ENCODE measurements at places on chromosomes 3 and 15.
A peak's percentile ranks its signal among the peaks of the same experiment; 100 is the strongest.

DNA sequence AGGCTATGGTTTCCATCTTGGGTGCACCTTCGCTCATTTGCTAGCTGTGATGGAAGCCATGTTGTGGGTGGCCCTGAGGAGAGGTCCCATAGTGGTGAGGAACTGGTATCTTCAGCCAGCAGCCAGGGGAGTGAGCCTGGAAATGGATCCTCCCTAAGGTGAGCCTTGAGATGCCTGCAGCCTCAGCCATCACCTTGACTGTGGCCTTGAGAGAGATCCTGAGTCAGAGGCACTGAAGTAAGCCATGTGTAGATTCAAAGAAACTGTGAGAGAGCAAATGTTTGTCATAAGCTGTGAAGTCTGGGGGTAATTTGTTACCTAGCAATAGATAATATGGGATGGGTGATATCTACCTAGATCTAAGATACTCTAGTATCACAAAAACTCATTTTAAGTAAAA lies 105.3 kb downstream of the SNRK start:
- DNase-seq, result no peak

DNA sequence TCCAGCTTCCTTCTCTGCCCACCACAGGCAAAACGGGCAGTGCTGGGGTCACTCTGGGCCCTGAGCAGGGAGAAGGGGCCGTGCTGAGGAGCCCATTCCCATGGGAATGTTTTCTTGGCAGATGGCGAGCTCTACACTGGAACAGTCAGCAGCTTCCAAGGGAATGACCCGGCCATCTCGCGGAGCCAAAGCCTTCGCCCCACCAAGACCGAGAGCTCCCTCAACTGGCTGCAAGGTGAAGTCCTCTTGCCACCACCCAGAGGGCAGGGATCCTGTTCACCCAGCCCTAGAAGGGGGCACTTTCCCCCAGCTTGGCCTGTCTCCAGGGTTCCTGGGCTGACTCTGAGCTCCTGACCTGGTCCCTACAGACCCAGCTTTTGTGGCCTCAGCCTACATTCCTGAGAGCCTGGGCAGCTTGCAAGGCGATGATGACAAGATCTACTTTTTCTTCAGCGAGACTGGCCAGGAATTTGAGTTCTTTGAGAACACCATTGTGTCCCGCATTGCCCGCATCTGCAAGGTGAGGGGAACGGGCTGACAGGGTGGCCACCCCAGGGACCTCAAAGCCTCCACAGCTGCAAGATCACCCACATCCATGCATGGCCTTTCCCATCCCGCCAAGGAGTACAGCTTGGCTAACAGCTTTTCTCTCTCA lies 12.4 kb downstream of the CIB1 start:
- DNase-seq, result peak; percentile 57

DNA sequence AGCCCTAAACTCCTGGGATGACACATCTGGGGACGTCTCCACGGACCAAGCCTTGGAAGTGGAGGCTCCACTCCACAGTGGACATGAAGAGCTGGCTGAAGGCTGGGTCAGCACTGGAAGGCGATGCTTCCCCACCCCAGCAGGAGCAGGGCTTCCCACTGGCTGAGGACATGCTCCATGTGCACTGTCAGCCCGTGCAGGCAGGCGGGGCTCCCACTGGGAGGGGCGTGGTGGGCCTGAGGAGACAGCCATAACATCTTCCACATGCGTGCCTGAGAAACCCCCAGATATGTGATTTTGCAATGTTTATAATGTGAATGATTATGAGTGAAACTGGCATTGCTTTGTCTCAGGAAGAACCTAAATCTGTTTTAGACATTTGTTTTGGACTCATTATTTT lies 231.3 kb downstream of the KLF13 start:
- no peak for DNase-seq

- no peak for DNase-seq
Measured at GRCh38 chr3:11172096-11172690, 17.9 kb downstream of the HRH1 start.

GRCh38 chr3:158863247-158863646 lies 61.4 kb downstream of the MFSD1 start:
- DNase-seq, result no peak

GRCh38 chr15:70633103-70633831 lies 130.1 kb downstream of the UACA start:
- DNase-seq, result no peak

GRCh38 chr3:66644549-66644948 lies 143.7 kb upstream of the LRIG1 start:
- DNase-seq, result no peak

DNA sequence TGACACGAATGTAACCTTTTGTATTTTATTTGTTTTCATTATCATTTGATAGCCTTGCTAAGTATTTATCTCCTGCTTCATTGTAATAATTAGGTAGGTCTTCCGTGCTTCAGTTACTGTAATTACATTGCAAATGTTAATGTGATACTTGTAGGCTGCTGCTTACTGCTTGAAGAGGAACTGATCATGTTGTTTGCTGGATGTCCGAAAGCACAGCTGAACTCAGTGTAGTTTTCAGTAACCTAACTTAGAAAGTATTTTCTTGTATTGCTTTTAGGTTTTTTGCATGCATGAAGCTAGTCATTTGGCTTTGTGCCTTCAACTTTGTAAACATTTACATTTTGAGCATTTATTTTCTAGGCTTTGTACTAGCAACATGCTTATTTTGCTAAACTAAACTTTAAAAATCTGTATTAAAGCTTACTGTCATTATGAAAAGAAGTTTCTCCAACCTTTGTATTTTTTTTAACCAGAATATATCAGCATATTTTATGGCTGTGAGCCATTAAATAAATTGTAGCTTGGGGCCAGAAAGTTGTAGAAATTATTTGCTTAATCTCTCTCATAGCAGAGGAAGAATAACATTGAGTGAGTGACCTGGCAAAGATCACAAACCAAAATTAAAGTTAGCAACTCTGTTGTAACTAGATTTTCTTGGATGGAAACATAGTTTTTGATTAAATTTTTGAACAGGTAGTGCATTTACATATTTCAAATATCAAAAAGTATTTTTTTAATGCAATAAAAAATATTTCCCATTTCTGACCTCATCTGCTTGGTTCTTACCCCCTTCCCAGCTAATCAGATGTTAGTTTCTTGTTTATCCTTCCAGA lies 30.7 kb downstream of the SACM1L start:
- no peak for DNase-seq

DNA sequence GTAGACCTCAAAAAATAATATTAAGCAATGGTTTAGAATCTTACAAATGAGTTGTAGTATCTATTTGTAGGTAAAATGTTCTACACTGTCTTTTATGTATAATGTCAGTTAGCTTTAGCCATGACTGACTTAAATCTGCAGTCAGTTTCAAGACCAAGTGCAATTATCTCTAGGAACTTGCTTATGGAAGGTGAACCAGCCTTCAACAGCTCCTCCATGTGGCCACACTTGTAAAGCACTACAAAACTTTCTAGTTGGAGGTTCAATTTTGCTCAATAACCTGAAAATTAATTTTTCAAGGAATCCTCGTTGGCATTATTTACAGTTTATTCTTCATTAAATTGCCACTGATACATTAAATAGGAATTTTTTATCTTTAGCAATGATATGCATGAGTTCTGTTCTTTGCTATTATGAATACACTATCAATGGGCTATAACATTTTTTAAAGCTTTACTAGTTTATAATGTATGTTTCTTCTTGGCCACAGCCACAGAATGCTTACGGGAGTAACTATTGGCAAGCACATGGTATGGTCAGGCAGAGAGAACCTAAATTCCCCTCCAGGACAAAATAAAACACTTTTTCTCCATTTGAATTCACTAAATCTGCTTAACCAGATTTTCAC lies 315.3 kb upstream of the UBE2E2 start:
- peak; percentile 58 for DNase-seq

- no peak for DNase-seq
Measured at GRCh38 chr15:98938105-98938417, 69.5 kb downstream of the PGPEP1L start.

DNA sequence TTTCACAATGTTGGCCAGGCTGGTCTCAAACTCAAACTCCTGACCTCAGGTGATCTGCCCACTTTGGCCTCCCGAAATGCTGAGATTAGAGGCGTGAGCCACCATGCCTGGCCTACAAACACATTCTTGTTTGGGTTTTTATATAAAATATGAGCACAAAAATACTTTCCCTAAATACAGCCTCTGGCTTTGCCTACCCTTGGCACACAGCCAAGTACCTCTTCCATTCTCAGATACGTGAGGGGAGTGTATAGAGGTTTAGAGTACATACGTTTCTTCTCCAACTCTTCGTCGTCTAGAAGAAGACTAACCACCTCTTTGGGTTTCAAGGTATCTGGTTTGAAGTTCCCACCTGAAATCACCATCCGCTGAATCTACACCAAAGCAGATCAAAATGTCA lies 33.5 kb downstream of the CHAC1 start:
- DNase-seq, result no peak

DNA sequence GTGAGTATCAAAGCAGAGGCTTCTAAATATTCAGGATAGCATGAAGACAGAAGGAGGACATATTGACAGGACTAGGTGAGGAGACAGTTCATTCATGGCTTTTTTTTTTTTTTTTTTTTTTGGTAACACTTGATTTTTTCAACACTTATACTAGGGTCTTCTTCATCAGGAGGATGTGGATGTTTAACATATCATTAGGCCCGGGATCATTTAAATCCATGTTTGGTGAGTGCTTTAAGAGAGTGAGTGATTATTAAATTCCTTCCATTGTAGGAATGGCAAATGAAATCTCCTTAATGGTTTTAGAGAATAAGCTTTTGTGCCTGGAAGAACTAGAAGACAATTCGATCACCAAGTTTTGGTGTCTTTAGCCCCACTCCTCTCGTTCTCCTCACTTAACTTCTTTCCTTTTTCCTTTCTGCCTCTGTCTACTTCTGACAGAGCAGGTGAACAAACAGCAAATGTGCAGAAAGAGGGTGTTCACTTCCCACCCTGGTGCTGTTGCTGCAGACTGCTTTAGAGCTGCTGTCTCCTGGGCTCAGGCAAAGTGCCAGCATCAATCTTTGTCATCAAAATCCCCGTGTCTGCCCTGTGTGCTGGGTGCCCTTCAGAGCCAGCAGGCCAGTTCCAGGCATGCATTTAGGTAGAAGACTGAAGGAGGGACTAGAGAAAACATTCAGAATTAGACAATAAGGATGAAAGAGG lies 35.6 kb upstream of the RAB11A start:
- no peak for DNase-seq

DNA sequence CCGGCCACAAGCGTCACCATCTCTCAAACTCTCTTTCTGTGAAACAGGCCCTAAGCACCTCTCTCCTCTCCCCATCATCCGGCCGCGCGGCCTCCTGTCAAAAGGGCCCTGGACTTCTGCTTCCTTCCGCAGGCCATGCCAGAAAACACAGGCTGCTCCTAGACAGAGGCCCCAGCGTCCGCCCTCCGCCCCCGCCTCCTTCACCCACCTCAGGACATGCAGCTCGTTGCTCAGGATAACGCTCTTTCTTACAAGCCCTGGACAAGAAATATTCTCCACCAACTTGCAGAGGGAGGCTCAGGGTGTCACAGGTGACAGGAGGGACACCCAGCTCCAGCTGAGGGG lies 212.0 kb downstream of the XXYLT1 start:
- no peak for DNase-seq

- no peak for DNase-seq
Measured at GRCh38 chr15:71114887-71115566, at the start of gene THSD4. Gene THSD4 (plus strand): TSS chr15:71115471.

DNA sequence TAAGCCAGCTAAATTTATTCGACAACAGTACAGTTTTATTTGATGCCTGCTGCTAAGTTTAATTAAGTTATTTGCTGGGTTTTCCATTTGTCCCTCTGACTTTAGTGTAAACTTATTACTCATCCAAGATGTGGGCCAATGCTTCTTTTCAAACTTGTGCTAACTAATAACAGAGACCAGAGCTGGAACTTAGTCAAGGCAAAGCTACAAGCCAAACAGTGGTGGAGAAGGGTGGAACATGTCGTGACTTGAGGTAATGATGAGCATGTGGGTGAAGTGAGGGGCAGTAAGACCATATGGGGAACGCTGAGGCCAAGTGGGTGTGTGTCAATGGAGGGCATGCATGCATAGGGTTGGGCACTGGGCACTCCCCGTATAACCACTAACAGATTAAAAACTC lies 63.9 kb downstream of the NMD3 start:
- no peak for DNase-seq

DNA sequence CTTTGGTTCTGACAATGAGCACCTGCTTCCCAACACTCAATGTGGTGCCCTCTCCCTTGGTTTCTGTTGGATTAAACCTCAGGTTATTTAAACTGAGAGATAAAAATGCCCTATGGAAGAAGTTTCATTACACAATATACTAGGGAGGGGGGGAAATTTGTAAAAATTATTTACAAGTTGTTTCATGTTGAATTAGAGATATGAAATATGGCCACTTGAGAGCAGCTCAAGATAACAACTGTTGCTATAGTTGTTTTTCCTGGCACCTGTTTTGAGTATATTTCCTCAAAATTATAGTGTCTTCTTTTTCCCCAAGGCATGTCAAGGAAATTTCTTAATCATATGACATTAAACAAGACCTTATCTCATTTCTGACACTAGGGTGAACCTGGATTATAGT lies 101.7 kb upstream of the COL6A5 start:
- DNase-seq, result no peak

DNA sequence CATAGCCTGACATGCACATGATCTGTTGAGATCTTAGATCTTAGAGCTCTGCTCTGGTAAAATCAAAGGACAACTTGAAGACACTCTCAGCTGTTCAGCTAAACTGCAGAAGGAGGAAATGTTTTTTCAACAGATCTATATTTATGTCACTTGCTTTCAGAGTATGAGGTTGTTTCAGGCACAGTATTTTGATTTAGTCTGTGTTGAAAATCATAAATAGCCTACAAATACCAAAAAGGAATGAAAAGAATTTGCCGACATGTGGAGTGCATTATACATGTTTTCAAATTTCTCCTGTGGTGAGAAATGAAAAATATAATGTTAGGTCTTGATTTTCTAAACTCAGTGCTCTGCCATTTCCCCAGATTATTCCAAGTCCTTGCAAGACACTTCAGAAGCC lies 1118.4 kb downstream of the TBL1XR1 start:
- DNase-seq, result no peak

DNA sequence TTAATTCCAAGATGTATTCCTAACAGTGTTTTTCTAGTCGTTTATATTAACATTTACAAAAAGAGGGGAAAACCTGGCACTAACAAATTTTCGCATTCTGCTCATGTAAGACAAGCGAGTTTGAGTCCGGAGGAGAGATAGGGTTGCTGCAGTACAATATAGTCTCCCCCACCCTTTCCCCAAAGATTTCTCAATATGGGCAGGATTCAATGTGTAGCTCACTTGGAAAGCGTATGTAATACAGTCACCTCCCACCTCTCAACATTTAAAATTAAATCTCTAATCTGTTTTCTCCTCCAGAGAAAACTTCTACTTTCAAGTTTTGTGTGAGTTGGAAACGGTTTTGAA lies 57.9 kb downstream of the CMSS1 start:
- peak; percentile 43 for DNase-seq

DNA sequence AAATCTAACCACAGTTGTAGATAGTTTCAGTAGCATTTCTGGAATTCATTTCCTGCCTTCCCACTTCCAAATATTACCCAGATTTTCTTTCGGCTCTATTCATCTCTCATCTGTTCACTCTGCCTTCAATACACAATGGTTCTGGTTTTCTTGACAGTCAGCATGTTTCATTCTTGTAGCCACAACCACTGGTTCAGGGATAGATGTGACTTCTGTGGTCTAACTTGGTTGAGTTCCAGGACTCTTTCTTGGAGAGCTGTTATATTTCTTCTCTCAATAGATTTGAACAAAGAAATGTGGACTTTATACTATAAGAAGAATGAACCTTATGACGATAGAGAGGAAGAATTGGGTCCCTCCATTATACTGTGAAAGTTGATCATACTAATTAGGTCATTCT lies 228.8 kb downstream of the NSUN3 start:
- DNase-seq, result no peak

GRCh38 chr3:107543666-107544065 lies 20.9 kb downstream of the BBX start:
- DNase-seq, result peak; percentile 27

- no peak for DNase-seq
Measured at GRCh38 chr3:123949641-123950040, 11.4 kb downstream of the CCDC14 start.

All from NAMALWA (cell line).